ENCODE measurements at places on chromosomes 16 and 17.
A peak's percentile ranks its signal among the peaks of the same experiment; 100 is the strongest.

DNA sequence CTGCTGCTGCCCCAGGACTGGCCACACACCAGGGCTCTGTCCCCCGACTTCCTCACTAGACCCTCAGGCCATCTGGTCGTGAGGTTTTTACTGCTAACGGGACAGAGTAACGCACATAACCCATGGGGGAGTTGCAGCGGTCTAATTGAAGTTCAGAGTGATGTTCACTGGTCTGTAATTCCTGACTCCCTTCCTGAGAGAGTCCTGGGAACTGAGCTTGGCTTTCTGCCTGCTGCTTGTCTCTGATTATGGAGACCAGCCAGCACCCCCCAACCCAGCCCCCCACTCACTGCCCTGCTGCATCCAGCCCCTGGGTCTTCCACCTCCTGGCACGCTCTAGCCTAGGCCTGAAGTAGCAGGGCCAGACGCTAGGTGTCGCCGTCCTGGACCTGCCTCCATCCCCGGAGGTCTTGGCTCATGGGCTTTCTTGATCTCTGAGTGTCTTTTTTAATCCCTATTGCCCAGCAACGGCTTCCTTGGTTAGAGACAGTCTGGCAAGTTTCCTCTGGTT lies 192.9 kb downstream of the CCDC182 start:
- no peak for DNase-seq

- DNase-seq, result no peak
Measured at GRCh38 chr17:11991461-11991860, 5.8 kb downstream of the ZNF18 start.

DNA sequence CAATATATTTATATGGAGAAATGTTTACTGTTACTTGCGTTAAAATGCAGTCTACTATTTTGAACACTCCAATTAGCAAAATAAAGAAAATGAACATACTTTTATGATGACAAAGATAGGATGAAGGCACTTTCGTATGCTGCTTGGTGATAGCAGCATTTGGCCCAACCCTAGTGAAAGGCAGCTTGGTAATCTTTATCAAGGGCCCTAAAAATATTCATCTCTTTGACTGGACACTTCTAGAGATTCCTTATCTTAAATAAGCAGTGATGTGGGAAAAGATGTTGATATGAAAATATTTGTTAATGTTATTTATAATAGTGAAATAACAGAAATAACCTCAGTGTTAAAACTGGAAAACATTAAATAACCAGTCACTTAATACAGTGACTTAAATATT lies 79.4 kb downstream of the NF1 start:
- DNase-seq, result no peak

DNA sequence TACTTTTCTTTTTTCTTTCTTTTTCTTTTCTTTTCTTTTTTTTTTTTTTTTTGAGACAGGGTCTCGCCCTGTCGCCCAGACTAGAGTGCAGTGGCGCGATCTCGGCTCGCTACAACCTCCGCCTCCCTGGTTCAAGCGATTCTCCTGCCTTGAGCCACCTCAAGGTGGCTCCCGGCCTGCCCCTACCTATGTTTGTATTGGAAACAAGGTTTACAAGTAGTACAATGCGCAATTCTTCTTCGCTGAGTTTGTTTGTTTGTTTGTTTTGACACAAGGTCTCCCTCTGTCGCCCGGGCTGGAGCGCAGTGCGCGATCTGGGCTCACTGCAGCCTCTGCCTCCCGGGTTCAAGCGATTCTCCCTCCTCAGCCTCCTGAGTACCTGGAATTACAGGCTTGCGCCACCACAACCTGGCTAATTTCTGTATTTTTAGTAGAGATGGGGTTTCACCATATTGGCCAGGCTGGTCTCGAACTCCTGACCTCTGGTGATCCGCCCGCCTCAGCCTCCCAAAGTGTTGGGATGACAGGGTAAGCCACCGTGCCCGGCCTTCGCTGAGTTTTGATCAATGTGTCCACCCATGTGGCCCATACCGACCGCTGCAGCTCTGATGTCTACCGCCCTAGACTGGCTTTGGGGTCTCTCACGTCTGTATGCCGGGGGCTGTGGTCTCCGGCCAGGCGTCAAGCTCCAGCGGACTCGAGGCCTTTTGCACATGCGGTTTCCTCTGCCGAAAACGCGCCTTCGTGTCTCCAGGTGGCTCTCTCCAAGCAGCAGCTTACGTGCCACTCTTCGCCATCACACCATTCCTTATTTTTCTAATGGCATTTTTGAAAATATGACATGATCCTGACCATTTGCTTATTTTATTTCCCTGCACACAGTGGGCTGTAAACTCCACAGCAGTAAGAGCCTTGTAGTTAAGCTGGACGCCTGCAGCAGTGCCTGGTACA lies 1.1 kb upstream of the YBX2 start:
- no peak for DNase-seq

DNA sequence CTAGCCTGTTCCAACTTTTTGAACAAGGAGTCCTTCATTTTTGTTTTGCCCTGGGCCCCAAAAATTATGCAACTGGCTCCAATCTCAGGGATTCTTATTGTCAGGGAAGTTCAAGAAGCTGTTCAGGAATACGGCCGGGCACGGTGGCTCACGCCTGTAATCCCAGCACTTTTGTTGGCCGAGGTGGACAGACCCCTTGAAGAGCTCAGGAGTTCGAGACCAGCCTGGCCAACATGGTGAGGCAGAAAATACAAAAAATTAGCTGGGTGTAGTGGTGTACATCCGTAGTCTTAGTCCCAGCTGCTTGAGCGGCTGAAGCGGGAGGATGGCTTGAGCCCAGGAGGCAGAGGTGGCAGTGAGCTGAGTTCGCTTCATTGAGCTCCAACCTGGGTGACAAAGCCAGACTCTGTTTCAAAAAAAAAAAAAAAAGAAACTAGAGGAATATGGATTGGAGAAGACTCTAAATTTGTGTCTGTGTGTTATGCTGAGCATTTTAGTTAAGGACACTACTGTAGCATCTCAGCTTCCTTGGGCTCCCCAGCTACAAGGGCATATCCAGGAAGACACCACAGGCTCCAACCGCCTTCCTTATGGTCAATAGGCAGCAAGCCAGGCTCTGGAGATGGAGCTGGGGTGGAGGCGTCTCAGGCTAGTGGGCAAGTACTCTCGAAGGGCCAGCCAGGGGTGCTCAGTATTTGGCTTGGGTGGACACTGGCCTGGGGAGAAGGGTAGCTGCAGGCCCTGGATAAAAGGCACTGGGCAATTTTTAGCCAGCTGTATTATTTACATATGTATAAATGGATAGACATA lies 56.8 kb upstream of the CREBBP start:
- no peak for DNase-seq

DNA sequence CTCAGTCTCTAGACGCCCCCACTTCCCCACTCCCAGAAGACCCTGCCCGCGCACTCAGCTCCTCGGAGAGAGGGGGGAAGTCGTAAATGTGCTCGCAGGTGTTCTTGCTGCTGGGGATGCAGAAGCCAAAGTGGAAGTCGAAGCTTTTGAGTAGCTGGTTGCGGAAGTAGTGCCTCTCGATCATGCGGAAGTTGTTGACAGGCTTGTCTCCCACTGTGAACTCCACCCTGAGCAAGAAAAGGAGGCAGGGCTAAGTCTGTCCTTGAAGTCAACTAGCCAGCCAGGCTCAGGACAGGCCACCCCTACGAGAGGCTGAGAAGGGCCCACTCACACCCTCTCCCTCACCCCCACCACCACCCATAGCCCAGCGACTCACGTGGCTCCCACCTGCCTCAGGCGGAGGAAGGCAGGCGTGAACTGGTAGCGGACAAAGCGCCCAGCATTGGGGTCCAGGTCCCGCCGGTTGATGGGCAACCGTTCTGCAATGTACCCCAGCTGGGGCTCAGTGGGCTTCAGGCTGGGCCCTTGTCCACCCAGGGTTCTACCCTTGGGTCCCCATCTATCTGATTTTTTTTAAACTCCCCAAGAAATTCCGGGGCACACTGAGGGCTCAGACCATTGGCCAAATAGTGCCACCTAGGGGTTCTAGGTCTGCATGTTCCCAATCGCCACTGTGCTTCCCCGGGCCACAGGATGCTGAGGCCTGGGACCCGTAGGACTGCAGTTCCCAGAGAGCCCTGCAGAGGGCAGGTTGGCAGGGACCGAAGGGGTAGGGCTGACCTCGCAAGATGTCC lies 4.6 kb downstream of the UNC119 start:
- peak; percentile 17 for DNase-seq

GRCh38 chr17:79804856-79805696 lies 8.2 kb upstream of the CBX8 start:
- DNase-seq, result no peak

DNA sequence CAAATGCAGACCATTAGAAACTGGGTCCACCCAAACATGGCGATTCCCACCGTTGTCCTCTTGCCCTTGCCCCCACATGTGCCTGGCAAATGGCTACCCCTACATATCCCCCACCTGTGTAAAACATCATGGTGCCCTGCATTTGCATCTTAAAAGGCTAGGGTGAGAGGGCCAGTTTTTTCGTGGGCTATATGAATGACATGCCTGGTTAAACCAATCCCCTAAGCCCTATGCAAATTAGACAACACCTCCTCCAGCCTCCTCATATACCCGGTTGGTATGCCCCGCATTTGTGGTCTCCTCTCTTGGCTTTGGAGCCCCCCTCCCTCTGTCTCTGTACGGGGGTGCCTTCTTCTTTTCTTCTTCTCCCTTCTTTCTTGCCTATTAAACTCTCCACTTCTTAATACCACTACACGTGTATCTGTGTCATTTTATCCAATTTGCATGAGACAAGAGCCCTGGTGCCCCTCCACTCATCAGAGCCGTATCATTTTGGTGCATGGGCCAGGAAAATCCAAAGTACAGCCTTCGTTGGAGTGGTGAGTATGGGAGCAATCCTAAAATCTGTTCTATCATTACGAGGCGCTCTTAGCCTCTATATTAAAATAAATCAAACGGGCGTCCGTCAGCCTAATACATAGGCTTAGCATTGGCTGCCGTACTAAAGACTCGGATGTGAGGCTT lies 30.1 kb downstream of the QPRT start:
- DNase-seq, result no peak

- DNase-seq, result no peak
Measured at GRCh38 chr17:78458736-78459335, 80.4 kb downstream of the PGS1 start.

DNA sequence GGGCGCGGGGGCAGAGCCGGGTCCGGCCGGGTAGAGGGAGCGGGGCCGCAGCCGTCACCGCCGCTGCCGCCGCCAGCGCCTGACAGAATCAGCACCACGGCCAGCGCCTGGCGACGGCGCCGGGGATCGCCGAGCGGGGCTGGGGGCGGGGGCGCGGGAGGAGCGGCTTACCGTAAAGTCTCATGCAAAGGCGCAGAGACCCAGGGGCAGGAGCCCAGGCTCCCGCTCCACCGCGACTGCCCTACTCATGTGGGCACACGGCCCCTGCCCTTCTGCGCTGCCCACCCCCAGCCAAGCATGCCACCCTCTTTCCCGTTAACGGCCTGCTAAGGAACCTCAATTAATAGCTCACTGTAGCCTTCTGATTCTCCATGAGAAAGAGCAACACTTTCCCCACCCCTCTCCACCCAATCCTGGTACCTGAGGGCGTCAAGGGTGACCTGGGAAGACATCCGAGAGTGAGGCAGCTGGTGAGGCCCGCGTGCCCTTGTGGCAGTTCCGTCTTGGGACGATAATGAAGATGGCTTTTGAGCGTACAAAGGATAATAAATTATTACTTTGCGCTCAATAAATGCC lies at the start of gene SEZ6:
Gene SEZ6 (minus strand): TSS at position 98 of the 576 bp plus-strand sequence. CDS start 164 bp downstream, outside the sequence.
- peak; percentile 9 for DNase-seq

GRCh38 chr17:15085890-15086677 lies 179.0 kb downstream of the PMP22 start:
- no peak for DNase-seq

All from stimulated activated CD4-positive, alpha-beta T cell treated with anti-CD3 and anti-CD28 coated beads, Interleukin-15, amount 100 ng/mL, for 1 hour (primary cell).